KG1 (cell line): ENCODE measurements at places on chromosomes 3 and 15.

- DNase-seq: no peak
These were observed 87.4 kb upstream of the CACNA2D3 start for GRCh38 chr3:54034971-54035370.

DNA sequence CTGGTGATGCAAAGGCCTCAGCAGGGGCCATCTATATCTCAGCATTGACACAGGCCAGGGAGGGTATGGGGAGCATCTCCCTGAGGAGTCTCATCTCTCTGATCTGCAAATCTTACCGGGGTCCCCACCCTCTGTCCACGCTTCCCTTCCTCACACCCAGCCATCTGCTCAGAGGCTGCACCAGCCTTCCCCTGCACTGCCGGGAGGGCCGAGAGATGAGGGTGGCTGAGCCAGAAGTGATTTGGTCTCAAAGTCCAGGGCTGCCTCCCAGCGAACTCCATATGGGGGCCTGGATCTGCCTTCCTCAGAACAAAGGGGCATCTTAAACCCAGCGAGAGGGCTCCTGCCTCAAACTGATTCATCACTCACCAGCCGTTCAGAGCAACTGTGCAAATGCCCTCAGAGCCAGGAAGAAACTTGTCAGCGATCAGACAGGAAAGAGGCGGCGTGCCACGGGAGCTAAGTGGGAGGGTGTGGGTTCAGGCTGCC, 4.6 kb downstream of the IGDCC3 start:
- no peak for DNase-seq

- DNase-seq: no peak
These were observed 676.0 kb downstream of the EPHA3 start for GRCh38 chr3:89783341-89783927.

DNA sequence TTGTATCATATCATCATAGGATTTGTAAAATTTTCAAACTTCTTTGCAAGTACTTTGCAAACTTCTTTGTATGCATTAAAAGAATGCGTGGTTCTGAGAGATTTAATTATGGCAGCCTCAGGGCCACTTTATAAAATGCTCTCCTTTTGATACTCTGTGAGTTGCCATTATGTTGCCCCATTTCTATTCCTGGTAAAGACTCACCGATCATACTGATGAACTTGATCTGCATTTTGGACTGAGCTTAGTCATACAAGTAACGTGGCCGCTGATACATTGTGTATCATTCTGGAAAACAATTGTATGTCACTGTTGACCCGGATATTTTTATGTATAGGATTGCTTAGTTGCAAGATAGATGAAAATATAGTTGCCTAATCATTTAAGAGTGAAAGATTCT, 38.8 kb downstream of the AKAP13 start:
- no peak for DNase-seq

DNA sequence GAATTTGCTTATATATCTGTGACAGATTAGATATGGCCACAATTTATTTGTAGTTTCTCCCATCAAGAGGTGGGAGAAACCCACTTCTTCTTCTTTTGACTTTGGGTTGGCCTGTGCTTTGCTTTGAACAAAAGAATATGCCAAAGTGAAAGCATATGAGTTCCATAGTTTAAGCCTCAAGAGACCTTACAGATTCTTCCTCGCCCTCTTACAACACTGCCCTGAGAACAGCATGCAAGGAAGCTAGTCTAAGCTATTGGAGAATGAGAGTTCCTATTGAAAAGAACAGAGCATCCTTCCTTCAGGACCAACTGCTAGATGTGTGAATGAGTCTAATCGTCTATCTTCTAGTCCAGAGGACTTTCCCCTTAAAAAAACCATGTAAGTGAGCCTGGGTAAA, 394.8 kb downstream of the TUSC7 start:
- DNase-seq: no peak

GRCh38 chr3:153311541-153311940, 149.5 kb downstream of the RAP2B start:
- no peak for DNase-seq

GRCh38 chr3:160709477-160710182, 32.7 kb downstream of the ARL14 start:
- DNase-seq: no peak

DNA sequence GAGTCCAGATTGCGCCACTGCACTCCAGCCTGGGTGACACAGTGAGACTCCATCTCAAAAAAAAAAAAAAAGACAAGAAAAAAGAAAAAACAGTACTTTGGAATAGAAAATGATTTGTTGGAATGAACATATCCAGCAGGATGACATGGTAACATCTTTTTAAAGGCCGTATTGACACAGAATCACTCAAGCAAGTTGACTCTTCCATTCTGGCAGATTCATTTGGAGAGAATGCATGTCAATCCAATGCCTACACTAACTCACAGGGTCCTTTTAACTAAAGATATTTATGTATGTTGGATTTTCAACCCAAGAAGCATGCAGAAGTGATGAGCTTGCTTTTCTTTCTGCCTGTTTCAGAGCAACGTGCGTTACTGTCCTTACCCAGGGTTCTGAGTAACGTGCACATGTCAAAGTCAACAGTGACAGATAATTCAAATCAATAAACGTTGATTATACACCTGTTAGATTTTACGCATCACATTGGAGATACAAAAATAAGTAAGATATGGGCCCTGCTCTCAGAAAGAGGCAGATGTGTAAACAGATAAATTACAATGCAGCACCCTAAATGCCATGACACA, 77.1 kb upstream of the FNDC3B start:
- no peak for DNase-seq

GRCh38 chr15:69951256-69951897, 146.3 kb downstream of the TLE3 start:
- DNase-seq: no peak

DNA sequence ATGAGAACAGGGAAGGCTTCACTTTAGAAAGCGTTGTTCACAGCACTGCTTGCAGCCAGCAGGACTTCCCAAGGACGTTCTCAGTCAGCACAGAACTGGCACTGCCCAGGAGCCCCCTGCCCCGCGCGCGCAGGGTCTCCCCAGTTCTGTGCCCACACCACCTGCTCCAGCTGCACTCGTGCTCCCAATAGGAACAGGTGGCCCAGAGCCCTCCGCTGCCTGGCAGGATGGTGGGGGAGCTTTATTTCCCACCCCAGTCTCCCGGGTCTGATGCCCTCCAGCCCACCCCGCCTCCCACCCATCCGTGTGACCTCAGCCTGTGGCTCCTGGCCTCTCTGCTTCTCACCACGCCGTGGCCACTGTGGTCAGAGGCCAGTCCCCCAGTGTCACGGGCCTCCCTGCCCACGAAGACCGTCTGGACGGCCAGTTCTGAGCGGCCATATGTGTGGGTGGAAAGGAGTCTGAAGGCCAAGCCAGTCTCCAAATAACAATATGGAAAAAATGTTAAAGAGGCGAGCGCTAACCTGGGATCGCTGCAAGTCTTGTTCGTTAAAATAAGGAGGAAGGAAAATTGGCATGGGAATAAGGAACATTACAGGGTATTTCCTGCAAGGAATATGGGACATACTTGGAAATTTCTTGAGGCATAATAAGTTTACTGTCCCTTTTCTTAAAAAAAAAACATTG, 54.6 kb upstream of the PCSK6 start:
- no peak for DNase-seq

- no peak for DNase-seq
These were observed 2.7 kb upstream of the KNL1 start for GRCh38 chr15:40591389-40591788.

- DNase-seq: no peak
These were observed 108.1 kb downstream of the RSRC1 start for GRCh38 chr3:158217992-158218391.

DNA sequence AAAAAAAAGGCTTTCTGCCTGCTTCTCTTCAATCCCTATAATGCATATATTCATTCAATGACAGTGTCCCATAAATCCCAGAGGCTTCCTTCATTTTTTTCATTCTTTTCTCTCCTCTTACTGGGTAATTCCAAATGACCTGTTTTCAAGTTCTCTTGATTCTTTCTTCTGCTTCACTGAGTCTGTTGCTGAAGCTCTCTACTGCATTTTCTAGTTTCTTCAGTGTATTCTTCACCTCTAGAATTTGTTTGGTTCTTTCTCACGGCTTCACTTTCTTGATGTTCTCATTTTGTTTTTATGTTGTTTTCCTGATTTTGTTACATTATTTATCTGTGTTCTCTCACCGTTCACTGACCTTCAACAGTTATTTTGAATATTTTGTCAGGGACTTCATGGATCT, 141.6 kb downstream of the SCAPER start:
- DNase-seq: no peak

GRCh38 chr3:119644481-119644880, 15.9 kb downstream of the POPDC2 start:
- no peak for DNase-seq

- DNase-seq: no peak
These were observed 3.2 kb downstream of the PTPRG start for GRCh38 chr3:61564395-61565059.

DNA sequence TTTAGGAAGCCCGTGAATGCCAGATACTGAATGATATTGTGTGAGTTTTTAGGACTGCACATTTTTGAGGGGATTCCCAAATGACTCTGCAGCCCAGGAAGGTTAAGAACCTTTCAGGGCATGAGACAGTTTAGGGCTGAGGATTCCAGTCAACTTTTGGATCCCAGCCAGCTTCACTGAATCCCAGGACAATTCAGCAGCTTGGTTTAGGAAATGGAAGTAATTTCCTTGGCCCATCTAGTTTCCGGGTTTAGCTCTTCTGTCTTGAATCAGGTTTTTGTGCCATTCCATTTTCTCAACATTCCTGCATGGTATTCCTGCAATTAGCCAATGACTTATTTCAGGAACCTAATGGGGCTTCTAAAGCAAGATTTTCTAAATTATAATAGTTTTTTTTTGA, 253.9 kb downstream of the LSAMP start:
- DNase-seq: no peak

- no peak for DNase-seq
These were observed 9.3 kb upstream of the IL1RAP start for GRCh38 chr3:190504354-190505125.

- DNase-seq: no peak
These were observed 17.2 kb downstream of the CCDC80 start for GRCh38 chr3:112623717-112624116.

GRCh38 chr3:127534564-127534963, 56.0 kb downstream of the TPRA1 start:
- DNase-seq: no peak

GRCh38 chr15:62173215-62173614, 8.1 kb upstream of the C2CD4B start:
- DNase-seq: no peak

DNA sequence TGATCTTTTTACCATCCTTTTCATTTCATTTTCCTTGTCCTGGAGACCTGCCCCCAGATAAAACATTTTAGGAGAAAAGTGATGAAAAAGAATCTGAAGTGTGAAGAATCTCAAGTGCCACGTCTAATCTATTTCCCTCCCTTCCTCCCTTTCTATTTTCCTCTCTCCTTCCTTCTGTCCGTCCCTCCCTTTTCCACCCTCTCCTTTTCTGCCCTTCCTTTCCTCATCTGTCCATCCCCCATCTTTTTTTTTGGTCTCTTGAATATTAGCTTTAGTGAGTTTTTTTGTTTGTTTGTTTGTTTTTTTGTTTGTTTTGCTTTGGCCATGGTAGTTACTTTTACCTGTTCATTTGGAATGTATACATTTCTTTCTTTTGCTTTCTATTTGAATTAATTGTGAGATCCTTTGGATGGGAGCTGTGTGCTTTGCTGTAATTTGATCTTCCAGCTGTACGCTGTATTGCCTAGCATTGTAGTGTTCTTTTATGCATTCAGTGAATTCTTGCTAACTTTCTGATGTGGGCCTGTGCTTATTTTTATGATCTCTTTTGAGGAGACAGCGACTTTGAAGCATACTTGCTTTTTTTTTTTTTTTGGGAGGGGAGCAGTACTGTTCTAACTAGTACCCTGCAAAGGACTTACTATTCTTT, 19.2 kb downstream of the CDIN1 start:
- DNase-seq: no peak

DNA sequence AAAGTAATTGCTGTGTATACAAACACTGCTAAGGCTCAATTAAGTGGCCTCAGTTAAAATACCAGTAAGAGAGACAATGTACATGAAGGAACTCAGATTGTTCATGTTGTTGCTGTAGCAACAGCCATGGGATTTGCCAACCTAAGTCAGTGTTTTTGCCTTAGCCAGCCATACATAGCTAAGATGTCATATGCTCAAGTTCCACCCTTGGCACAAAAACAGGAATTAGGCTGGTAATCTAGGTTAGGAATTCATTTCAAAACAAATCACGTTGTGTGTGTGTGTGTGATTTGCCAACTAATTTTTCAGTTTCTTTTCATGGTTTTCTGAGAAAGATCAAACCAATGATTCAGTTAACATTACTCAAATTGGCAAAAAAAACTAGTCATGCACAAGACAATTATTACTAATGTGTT, 143.7 kb upstream of the KCNMB2 start:
- DNase-seq: no peak

- DNase-seq: no peak
These were observed 199.6 kb upstream of the GADL1 start for GRCh38 chr3:31094048-31094447.

DNA sequence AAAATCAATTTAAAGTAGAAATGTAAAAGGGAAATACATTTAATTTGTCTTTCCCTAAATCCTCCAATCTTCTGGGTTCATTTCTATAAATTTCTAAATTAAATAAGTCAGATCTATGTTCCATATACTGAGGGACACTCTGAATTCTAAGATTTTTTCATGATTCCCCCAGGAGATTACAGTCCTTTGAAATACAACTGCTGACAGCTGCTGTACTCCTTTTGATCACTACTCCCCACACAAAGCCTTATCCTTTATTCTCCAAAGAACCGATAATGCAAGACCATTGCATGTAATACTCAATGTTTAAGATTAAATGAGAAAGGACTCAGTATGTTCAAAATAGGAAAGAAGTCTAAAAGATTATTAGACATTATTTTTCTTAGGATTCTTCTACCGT, 865.7 kb downstream of the EPHA3 start:
- no peak for DNase-seq

- no peak for DNase-seq
These were observed 246.7 kb downstream of the LPP start for GRCh38 chr3:188400494-188401243.

GRCh38 chr3:98172621-98173020, 6.1 kb downstream of the OR5H15 start:
- DNase-seq: no peak

DNA sequence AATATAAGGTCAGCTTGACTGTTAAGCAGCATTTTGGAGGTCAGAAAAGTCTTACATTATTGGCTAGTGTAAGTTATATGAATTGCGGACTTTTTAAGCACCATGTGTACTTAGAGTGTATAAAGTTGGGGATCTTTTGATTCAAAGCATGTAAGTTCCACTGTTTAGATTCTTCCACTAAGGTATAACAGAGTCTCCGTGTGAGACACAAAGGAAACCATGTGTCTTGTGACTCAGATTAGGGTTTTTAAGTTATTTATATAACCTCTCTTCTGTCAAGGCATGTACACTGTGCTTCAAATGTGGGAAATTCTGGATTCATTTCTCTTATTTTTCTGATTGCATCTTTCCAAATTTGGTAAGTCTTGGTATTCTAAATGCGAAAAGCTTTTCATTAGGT, 143.5 kb upstream of the SOX2 start:
- no peak for DNase-seq

DNA sequence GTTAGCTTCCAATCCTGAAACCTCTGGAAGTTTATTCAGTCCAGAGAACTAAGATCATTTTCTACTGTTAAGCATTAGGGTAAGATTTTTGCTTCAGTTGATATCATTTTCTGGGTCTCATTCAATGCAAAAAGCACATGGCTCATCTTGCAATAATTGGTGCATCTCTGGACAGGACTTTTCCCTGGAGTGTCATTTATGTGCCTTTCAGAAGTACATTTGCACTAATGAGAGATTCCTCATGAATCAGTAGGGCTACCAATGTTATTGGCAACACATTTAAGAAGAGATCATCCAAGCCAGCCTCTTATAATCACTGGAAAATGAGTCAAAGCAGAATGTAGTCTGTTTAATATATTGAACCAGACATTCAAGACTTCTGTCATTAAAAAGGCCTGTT, 224.2 kb upstream of the CHRNA7 start:
- no peak for DNase-seq
